ENCODE measurements at places on chromosomes 6 and 20.

GRCh38 chr20:13149371-13150105, 71.5 kb upstream of the ISM1 start:
- DNase-seq: no peak

DNA sequence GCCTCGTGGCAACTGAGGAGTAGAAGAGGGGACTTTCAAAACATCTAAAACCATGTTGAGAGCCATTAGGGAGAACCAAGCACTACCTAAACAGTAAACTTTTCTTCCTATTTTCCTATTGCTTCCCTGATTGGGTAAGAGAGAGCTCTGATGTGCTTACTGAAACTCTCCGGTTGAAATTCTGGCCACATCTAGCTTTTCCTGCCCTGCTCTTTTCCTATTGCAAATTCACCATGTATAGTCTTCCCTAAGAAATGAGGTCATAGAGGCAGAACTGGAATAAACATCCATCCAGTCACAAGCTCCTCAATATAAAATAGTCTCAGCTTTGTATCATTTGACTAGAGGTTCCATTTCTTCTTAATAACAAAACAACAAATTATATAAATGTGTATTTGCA, 199.5 kb upstream of the CNR1 start:
- no peak for DNase-seq

DNA sequence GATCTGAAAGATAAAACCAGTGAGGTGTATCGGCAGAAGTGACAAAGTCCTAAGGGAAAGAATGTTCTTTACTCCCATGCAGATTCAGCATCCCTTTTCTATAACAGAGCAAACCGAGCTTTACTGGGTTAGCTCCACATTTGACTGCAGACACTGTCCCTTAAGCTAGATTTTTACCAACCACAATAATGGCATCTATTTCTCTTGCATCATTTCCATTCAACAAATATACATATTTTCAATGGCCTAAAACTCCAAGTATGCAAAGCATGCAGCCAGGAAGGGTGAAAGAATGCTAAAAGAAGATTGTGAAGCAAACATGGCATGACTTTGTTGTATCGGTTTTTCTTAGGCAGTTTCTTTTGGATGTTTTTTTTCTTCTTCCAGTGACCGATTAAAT, 255.4 kb downstream of the OGFRL1 start:
- DNase-seq: no peak

DNA sequence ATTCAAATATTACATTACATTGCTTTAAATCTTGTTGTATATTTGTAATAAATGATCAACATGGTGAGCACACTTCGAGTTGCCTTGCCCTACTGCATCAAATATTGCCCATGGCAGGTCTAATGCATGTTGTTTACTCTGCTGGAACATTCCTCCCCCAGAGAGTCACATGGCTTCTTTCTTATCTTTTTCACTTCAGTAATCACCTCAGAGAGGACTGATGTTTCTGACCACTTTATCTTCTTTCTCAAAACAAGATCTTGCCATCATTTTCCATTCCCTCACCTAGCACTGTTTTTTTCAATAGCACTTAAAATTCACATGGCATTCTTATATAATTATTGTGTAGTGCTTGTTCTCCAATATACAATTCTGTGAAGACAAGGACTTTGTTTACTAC, 243.5 kb upstream of the THEMIS start:
- no peak for DNase-seq

DNA sequence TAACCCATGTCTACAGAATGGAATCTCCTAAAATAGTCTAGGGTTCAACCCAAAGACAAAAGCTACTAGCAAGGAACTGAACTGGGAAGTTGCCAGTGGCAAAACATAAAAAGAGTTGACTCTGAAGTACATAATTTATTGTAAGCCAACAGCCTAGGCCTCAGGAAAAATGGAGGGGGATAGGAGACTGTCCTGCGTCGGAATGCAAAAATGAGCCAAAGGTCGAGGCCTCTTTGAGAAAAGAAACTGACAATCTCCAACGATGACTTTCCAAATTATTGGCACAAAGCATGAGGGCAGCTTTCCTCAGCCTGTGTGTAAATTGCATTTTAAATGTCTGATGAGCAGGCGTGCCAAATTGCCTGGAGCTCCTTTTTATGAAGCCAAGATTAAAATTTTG, 2.1 kb downstream of the COL12A1 start:
- no peak for DNase-seq

DNA sequence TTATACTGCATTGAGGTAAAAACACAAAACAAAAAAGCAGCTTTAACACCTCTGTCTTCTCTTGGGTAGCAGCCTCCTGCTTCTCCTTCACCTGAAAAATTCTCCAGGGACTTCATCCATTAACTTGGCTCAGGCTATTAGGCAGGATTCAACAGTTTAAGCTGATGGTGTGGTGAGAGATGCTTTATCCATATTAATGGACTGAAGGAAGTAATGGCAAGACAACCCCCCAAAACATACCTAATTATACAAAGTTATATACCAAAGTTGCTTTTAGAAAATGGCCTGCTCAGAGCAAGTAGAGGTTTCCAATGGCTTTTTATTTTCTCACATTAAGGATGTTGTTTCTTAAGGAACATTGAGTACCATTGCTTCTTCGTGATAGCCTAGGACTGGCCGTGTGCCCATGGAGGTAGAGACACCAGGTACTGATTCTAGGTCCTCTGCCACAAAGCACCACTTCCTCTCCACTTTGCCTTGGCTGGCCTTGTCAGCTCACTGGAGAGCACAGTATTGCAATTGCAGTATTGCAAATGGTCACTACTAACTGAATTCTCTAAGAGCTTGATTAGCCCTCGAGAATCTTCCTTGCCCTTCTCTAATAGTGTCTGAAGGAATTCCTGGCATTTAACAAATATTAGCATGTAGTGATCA, 7.3 kb downstream of the EDN1 start:
- no peak for DNase-seq

DNA sequence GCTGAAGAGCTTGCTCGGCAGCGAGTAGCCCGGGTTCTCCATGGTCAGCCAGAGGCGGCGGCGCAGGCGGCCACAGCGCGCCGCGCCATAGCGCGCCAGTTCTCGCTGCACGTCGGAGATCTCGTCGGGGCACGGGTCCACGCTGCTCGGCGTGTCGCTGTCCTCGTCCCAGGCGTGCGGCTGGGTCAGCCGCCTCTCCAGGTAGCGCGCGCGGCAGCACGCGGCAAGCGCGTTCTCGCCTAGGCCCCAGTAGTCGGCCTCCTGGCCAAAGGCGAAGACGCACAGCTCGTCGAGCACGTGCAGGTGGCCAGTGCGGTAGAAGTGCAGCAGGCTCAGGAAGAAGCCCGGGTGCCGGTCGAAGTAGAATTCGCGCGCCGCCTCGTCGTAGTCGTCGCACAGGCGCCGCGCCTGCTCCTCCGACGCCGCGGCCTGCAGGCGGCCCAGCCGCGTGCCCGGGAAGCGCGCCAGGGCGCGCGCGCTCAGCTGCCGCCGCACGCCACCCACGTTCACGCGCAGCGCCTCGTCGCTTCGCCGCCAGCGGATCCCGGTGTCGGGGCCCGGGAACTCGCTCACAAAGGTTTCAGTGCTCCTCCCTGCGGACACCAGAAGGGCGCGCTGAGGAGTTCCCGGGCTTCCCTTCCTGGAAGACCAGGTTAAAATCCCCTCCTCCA, 2.7 kb downstream of the KCNS1 start:
- DNase-seq: no peak

- DNase-seq: no peak
Observed at GRCh38 chr6:26033085-26033940, 53.9 kb upstream of the HFE start.

- DNase-seq: no peak
Observed at GRCh38 chr6:67736161-67736560, 898.9 kb upstream of the ADGRB3 start.

- no peak for DNase-seq
Observed at GRCh38 chr6:64217721-64218620, 582.4 kb downstream of the PHF3 start.

- no peak for DNase-seq
Observed at GRCh38 chr20:60857708-60858107, 394.4 kb upstream of the CDH4 start.

DNA sequence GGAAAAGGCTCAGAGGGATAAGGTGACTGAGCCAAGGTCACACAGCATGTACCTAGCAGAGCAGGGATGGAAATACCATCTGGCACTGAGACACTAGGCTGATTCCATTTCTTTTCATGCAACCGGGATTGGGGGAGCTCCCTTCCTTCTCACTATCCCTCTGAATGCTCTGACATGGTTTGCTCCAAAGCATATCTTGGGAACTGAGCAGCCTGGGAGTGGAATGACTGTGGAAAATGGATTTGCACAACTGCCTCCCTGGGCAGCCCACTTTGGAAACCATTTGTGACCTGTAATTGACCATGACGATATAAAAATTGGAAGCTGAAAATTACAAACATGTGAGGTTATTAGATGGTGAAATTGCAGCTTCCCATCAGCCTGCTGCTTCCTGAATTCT, 309.0 kb upstream of the CHD6 start:
- DNase-seq: no peak

- DNase-seq: peak; percentile 98
Observed at GRCh38 chr20:45359406-45360148, 3.4 kb upstream of the SYS1 start.

DNA sequence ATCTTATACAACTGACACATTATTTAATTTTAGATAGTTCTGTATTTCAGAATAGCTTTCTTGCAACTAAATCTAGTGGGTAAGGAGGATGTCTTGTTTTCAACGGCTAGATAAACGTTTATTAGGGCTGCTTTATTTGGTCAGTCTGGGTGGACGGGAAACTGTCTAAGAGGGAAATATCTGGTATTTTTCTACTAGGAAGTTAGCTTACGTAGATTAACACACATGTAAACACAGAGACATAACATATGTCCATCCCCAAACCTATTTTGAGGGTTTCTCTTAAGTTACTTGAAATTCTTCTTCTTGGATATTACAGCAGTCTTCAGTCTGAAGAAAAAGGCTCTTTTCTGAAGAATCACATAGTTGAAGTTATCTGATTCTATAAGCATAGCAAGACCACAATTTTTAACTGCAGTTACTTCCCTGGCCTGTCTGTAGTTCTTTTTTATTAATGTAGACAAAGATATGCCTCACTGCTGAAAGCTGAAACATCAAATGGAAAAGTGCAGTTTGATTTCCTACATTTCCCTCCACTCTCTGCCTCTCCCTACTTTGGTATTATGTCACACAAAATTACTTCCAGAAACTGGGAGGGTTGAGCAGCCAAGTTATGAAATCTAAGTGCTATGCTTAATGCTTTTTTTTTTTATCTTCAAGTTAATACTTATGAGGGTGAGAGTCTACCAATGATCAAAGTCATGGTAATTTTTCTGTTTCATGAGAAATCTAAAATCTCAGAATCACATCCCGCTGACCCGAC, 37.4 kb downstream of the PLAGL1 start:
- DNase-seq: no peak

GRCh38 chr6:126919947-126920346, 198.5 kb upstream of the RSPO3 start:
- no peak for DNase-seq

GRCh38 chr6:37638414-37639341, 59.0 kb downstream of the MDGA1 start:
- no peak for DNase-seq

DNA sequence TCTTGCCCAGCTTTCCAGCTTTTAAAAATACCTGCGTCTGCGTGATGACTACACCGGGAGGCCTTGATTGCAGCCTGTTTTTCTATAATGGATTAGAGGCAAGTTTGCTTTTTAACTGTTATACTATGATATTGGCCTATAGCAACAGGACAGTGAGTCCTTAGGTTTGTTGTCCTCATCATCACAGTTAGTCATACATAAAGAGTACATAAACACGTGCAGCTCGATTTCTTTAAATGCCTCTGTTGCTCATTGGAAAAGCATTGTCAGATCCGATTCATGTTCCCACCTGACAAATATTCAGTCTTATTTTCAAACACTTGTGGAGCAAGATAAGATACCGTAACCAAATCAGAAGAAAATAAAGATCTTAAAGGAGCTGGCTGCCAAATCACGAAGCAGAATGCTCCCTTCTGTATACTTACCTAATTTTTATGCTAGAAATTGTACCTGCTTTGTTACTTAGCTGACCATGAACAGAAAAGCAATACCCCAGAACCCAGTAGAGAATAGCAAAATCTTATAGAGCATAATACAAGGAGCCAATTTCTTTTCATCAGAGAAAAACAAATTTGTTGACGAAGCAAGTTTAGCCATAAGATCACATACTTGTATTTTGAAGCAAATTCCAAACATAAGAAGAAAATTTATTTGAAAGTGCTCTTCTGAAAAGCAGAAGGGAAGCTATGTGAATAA, 100.4 kb downstream of the TMEM200A start:
- DNase-seq: no peak

GRCh38 chr20:48060841-48061720, 275.8 kb upstream of the SULF2 start:
- DNase-seq: no peak

- no peak for DNase-seq
Observed at GRCh38 chr20:55159230-55159629, 683.8 kb downstream of the DOK5 start.

- DNase-seq: no peak
Observed at GRCh38 chr20:46642265-46642968, 8.8 kb downstream of the SLC13A3 start.

DNA sequence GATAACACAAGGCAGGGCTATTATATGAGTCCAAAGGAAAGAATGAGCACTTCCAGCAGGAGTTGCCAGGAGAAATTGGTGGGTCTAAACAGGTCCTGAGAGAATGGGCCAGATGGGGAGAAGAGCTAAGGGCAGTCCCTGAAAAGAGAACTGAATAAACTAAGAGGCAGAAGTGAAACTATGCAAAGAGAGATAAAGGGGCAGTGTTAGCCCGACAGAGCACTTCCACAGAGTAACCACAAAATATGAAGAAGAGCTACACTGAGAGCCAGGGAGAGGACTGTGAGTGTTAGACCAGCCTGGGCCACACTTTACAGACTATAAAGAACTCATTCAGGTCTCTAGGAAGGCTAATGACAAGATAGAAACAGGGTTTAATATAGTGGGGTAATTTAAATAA, 43.8 kb downstream of the RALGAPA2 start:
- no peak for DNase-seq

- DNase-seq: no peak
Observed at GRCh38 chr6:46207174-46207573, 36.4 kb upstream of the ENPP5 start.

GRCh38 chr6:36104836-36105235, 25.5 kb upstream of the MAPK13 start:
- DNase-seq: no peak

DNA sequence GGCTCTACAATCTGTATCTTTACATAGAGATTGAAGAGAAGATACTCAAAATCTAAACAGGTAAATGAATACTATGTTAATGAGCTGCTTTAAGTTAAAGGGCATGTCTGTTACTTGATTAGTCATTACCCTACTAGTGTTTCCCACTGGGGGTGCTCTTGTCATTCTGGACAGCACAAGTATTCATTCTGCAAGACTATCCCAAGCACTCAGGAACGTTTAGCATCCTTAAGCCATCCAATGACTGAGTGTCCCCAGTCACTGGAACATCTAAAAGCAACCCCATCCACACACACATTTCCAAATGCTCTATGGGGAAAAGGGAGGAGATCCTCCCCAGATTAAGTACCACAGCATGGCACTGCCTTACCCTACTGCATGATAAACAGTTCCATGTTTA, 25.7 kb downstream of the EZR start:
- DNase-seq: no peak

Data from RWPE2 (cell line).